ENCODE measurements at places on chromosomes 12 and 14. TPM values are rescaled to one million over a fixed set of nuclear protein-coding genes. Genes with fewer than 3 reads are reported as not detected.

The MMP19 gene
- total RNA-seq = 37.5 TPM

The PLEKHD1 gene
- not detected for total RNA-seq

The PAX9 gene
- total RNA-seq = 0.35 TPM

The ACSM4 gene
- total RNA-seq = not detected

The LRP1-AS gene
- total RNA-seq = not detected

The BORCS5 gene
- total RNA-seq = 17.6 TPM

The FBXW8 gene
- 21.6 TPM for total RNA-seq
